T-helper 2 cell treated with Interferon-gamma antibody and Interleukin-4, amounts not matched to agents 5 μg/mL and 100 μg/mL, for 36 hours (primary cell): ENCODE measurements at places on chromosomes 2 and 18.

- DNase-seq: no peak
Measured at GRCh38 chr2:84959095-84959565, 11.8 kb upstream of the KCMF1 start.

DNA sequence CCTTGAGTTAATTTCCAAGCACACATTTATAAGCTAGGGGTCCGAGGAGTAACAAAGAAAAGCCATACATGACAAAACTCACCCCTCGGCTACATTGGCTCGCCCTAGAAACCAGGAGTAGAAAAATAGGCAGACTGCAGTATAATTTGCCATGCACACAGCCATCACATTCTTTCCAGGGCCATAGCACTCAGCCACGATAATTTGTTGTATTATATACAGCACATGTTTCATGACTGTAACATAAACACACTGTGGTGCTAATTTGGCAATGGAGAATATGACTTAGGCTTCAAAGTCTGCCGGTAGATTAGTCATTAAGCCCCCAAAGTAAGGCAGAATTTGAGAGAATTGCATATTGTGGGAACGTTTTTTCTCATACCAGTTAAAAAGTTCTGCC is 254.9 kb downstream of the ZNF521 start:
- DNase-seq: no peak

DNA sequence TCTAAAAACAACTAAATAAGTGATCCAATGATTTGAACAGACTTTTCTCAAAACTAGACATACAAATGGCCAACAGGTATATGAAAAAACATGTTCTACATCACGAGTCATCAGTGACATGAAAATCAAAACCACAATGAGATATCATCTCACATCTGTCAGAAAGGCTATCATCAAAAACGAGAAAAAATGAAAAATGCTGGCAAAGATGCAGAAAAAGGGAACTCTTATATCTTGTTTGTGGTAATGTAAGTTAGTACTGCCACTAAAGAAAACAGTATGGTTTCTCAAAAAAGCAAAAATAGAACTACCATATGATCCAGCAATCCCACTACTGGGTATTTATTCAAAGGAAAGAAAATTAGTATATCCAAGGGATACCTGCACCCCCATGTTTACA is 255.3 kb upstream of the FBXO11 start:
- DNase-seq: no peak

GRCh38 chr2:236956031-236956618 is 129.6 kb upstream of the COPS8 start:
- peak; percentile 56 for DNase-seq

DNA sequence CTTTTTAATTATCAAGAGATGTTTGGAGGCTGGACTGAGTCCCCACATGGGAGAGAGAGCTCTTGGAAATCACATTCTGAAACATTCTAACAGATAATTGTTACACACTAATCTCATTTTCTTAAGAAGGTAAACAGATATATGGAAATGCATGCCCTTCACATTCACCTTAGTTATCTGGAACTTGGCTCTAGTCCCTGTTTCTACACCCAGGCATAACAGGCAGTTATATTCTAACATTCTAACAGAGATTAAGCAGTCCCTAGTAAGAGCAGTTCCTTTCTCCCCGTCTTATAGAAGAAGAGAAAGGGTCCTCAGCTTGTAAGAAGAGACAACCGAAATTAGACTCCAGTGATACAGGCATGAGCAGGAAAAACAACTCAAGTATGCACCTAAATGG is 385.4 kb downstream of the SOX11 start:
- DNase-seq: no peak

DNA sequence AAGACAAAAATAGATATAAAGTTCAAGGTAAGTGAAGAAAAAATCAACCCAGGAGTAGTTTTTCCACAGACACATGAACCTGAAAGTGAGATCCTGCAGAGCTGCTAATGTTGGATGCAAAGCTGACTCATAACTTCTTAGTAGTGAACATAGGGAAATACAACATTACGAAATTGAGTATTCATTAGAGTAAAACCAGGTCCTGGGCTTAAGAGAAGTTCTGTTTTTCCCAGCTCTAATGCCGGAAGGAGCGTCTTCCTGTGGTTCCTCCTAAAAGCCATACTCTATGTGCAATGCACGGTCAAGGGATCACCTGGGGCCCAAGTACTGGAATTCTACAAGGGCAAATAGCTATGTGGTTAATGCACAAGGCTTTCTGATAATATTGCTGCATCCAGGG is 141.7 kb downstream of the RBMS1 start:
- no peak for DNase-seq

DNA sequence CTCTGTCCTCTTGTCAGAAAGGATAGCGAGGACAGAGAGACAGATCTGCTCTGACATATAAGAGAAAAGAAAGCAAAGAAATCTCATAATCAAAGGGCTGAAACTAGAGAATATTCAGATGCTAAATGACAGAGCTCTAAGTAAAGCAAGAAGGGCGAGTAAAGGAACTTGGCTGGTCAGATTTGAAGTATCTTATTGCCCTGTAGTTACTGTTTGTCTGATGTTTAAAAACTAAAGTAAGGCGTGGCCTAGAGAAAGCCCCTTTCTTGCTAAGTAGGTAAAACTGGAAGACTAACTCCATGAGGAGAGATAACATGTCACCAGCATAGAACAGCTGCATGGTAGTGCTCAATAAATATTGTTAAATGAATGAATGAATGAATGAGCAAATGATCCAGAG is 70.0 kb downstream of the CRACDL start:
- no peak for DNase-seq

DNA sequence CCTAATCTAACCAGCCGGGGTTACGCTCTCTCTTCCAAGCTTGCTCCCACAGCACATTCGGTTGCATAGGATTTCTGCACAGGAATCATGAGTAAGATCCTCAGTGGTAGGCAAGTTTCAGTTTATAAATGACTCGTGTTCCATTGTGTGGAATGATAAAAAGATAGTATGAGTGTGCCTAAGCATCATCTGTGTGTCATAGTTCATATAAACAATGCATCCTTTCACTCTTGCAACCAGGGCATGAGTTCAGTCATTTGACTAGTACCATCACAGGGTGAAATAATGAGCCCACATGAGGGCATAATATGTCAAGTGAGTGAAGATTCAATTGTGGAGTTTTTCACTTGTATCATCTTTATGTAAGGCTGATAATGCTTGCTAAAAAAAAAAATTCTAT is 417.1 kb upstream of the CDH2 start:
- DNase-seq: no peak

GRCh38 chr2:163734881-163735684 is 725 bp downstream of the FIGN start:
- no peak for DNase-seq

- DNase-seq: peak; percentile 51
Measured at GRCh38 chr2:70104231-70105111, 17.2 kb downstream of the PCBP1 start.

DNA sequence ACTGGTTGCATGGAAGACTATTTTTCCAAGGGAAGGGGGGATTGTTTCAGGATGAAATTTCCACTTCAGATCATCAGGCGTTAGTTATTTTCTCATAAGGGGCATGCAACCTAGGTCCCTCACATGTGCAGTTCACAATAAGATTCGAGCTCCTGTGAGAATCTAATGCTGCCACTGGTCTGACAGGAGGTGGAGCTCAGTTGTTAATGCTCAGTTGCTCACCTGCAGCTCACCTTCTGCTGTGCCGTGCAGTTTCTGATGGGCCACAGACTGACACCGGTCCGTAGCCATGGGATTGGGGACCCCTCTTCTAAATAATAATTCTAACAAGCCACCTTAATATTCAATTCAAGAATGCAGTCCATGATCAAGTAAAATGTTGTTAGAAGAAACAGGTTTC is 34.9 kb downstream of the PLCL1 start:
- no peak for DNase-seq

- DNase-seq: no peak
Measured at GRCh38 chr18:13276530-13277520, 58.3 kb downstream of the LDLRAD4 start.

DNA sequence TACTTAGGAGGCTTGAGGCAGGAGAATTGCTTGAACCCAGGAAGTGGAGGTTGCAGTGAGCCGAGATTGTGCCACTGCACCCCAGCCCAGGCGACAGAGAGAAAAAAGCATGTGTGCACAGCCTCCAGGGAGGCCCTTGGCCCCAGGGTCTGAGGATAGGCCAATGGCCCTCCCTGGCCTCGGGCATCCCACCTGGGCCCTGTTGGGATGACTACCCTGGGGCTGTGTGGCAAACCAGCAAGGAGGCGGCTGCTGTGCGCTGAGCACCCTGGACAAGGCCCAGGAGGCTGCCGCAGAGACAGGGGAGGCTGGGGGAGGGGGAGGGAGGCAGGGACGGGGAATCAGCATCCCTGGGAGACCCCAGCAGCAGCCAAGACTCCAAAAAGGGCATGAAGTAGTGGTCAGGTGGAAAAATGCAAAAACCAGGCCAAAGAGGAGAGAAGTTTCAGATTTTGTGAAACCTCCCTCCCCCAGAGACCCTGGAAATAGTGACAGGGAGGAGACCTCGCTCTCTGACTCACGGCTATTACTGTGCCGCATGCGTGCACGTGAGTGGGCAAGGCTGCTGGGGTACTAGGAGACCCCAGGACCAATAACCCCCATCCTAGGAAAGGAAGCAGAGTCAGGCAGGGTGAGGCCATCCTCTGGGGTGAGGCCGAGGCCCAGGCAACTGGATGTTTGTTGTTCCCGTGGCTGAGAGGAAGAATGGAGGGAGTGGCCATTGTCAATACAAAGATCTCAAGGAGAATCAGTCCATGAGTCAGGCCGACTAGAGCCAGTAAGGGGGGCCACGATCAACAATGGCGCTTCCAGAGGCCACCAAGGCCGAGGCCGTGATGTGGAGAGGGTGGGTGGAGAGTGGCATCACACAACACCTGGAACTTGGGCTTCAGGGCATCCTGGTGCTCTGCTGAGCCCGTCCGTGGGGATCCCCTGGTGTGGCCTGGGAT is 16.0 kb upstream of the B3GNT7 start:
- no peak for DNase-seq

GRCh38 chr18:77077941-77078689 is 54.5 kb downstream of the MBP start:
- DNase-seq: no peak

GRCh38 chr2:85707304-85707703 is 13.1 kb downstream of the GNLY start:
- peak; percentile 79 for DNase-seq

GRCh38 chr2:24058564-24059271 is 9.2 kb downstream of the FKBP1B start:
- DNase-seq: no peak

DNA sequence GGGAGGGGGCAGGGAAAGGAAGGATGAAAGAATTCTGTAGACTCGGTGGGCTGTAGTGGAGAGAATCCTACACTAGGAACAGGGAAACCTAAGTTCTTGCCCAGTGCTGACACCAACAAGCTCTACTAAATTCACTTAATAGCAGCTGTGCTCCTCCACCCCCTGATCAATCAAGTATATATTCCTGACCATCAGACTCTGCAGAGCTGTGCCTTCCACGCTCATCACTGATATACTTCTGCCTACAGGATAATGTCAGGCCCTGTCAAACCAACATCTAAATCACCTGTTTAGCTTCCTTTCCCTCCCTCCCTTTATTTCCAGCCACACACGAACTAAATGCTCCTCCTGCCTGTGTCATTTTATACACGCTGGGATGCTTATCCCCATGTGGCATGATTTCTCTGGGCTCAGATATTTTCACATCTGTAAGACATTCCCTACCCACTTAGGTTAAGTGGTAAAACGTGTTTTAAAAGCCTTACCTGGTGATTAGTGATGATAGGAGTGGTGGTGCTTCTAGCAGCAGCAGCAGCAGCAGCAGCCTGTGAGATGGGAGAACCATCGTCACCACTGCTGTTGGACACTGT is 301.9 kb downstream of the LRRTM1 start:
- no peak for DNase-seq

DNA sequence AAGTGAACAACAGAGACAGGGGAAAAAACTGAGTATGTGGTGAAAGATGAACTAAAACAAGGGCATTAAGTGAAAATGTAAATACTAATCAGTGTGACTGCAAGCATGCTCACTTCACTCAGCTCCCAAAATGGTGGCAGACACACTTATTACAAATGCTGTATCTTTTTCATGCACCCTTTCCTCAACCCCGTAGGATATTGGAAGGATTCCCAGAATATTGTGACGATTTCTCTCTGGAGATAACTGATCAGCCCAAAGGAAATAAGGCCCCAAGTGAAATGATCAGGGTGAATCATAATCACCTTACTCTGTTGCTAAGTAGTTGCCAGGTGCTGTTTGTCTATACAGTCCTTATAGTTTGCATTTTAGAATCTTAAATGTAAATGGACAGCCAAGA is 138.9 kb upstream of the IL1R2 start:
- no peak for DNase-seq

GRCh38 chr2:80894486-80894885 is 589.9 kb upstream of the LRRTM1 start:
- no peak for DNase-seq

- DNase-seq: no peak
Measured at GRCh38 chr2:241496904-241497877, 11.2 kb downstream of the STK25 start.

GRCh38 chr2:44707945-44708660 is 233.4 kb upstream of the SIX3 start:
- no peak for DNase-seq

DNA sequence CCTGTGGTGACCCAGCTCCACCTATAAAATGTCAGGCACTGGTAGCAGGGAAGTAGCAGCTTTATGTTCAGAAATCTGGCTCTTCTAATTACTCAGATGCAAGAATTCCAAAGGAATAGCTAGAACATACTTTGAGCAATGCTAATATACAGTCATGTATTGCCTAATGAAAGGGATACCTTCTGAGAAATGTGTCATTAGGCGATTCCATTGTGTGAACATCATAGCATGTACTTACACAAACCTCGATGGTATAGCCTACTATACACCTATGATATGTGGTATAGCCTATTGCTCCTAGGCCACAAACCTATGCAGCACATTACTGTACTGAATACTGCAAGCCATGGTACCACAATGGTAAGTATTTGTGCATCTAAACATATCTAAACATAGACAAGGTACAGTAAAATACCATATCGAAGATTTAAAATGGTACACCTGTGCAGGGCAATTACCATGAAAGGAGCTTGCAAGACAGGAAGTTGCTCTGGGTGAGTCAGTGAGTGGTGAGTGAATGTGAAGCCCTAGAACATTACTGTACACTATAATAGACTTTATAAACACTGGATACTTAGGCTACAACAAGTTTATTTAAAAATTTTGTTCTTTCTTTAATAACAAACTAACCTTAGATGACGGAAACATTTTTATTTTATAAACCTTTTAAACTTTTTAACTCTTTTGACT is 50.3 kb upstream of the ETAA1 start:
- DNase-seq: no peak

DNA sequence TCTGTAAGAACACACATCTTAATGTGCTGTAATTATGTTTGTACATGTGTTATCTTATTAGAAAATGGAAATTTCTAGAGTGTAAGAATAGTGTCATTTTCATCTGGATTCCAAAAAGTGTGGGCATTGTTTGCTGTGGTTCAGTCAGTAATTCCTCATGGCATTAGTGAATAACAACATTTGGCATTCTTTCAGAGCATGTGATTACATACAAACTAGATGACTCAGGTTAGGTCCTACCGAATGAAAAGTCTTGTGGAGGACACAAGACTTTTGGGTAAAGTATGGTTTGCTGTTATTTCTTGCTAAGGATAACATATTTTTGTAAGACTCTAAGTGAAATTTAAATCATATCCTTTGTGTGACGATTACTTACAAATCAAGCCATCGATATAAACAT is 593.1 kb upstream of the NRXN1 start:
- DNase-seq: no peak
